ENCODE measurements at places on chromosomes 6 and 20. TPM values are rescaled to one million over a fixed set of nuclear protein-coding genes. Genes with fewer than 3 reads are reported as not detected.

Gene GNMT
- total RNA-seq = 0.30 TPM

DNA sequence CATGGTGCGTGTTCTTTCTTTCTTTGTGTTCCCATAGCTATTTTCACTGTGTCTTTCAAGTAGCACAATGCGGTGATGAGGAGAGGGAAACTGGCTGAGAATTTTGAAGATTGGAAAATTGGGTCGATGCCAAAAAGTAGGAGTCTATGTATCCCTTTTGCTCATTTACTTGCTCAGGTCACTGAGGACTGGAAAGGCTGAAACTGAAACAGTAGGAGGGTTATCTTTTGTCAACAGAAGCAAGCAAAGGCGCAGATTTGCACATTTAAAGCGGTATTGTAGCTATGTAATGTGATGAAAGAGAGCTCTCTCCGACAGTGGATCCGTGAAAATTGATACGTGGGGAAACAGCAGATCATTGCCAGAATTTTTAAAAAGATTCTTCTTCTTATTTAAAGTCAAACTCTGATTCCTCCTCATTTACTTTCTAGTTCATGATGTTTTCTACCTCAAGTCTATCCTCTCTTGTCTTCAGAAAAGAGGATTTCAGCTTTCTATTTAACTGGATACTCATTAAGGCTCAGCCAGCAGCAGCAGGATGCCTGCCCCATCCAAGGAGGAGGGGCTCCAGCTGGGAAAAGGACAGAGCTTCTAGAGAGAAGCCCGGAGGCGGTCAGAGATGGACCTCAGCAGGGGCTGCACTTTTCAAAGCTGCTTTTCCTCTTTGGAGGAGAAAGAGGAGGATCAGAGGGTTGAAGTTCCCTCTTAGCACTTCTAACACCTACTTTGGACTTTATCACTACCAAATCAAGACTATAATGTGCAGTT is 15.9 kb upstream of the FYN start:
- no peak for DNase-seq

Gene DAAM2
- total RNA-seq = not detected

Gene SLA2
- not detected for total RNA-seq

Gene NEDD9
- 4.4 TPM for total RNA-seq

DNA sequence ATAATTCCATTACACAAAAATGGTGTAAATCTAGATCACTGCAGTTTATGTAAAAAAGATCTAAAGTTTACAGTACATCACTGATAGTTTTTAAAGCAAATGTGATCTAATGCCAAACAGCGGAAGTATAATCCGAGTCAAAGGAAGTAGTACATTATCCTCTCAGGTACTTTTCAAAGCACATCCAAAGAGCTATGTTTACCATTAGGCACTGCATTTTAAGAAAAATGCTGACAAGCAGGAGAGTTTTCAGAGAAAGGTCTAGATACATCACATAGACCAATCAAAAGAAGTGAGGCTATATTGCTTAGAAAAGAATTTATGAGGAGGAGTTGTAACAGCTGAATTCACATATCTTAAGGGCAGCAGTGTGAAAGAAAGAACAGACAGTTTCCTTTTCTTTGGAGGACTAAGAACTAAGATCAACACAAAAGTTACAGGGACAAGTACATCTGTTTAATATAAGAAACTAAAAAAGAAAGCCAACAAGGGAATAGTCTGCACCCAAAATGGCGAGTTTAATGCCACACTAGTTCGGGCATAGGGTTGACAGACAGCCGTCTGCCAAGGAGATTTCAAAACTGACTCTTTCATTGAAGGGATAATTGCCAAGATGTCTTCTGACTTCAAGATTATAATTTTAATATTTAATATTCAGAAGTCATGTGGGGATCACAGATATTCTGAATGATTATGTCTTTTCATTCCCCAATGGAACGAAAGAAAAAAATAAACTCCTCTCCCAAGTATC is 1.4 kb downstream of the ZNF184 start:
- peak; percentile 27 for DNase-seq

DNA sequence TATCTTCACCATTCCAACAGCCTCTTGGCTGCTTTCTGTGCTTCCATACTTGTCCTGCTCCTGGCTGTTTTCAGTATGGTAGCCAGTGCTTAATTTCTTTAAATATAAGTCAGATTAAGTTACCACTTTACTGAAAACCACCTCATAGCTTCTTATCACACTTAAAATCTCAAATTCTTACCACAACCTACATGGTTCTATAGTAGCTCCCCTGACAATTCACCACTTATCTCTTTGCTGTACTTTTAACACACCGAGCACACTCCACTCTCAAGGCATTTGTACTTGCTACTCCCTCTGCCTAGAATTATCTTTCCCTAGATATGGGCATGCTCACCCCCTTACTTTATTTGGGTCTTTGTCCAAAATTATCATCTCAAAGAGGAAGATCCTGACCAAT is 369.0 kb downstream of the TENT5A start:
- DNase-seq = no peak

- peak; percentile 30 for DNase-seq
Observed at GRCh38 chr6:151357758-151358436, 33.5 kb downstream of the ZBTB2 start.

Gene OXT
- total RNA-seq = not detected

- no peak for DNase-seq
Observed at GRCh38 chr6:27501187-27501586, 28.3 kb upstream of the ZNF184 start.

DNA sequence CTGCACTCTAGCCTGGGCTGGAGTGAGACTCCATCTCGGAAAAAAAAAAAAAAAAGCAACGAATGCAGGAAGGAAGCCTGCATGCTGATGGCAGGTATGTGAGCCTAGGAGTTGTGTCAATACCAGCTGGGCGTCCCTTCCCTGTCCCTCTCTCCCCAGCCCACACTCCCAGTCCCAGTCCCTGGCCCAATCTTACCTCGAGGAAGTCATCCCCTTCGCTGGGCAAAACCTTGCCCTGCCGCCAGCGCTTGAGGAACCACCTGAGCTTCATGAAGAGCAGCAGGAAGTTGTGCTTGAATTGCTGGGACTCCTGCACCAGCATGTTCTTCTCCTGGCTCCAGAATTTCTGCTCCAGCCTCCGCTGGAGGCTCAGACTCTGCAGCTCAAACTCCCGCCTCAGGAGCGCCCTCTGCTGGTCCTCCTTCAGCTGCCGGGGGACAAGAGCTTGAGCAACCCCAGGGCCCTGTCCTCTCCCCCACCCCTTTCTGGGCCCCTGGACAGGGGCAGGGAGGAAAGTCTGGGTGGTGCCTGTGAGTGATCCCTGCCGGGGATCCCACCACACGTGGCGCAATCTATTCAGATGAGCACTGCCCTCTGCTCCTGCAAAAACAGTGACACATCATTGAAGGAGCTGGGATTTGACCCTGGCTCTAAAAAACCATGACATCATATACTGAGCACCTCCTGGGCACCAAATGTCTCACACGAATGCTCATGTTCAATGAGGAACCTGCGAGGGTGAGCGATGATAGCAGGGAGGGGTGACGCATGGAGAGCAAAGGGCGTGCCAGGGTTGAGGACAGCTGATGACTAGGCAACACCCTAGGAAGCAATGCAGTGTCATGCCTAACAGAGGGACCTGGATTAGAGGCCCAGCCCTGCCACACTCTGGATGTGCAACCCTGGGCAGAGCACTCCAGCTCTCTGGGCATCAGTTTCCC is 35.0 kb upstream of the DSN1 start:
- peak; percentile 77 for DNase-seq

GRCh38 chr6:41682056-41682477 is 43.8 kb downstream of the MDFI start:
- DNase-seq = peak; percentile 86

DNA sequence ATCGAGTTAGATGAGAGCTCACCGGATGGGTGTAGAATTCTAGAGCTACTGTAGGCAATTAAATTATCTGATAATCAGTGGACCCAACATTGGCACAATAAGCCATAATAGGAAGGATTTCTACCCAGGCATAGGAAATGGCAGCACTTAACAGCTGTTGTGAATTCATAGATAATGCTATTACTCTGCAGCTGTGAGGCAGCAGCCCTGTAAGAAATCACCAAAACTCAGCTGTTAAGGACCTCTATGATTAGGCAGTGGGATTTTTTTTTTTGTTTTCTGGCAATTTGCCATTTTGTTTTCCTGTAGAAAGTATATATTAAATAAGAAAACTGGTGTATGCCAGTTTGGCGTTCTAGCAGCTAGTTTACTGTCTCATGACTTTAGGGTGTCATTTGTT is 609.1 kb upstream of the SLC35B3 start:
- DNase-seq = no peak

- peak; percentile 94 for DNase-seq
Observed at GRCh38 chr20:23622839-23623343, 14.9 kb downstream of the CST3 start.

- DNase-seq = no peak
Observed at GRCh38 chr6:46293641-46294316, 123.0 kb upstream of the ENPP5 start.

- DNase-seq = no peak
Observed at GRCh38 chr6:97771372-97771771, 488.4 kb upstream of the MMS22L start.

DNA sequence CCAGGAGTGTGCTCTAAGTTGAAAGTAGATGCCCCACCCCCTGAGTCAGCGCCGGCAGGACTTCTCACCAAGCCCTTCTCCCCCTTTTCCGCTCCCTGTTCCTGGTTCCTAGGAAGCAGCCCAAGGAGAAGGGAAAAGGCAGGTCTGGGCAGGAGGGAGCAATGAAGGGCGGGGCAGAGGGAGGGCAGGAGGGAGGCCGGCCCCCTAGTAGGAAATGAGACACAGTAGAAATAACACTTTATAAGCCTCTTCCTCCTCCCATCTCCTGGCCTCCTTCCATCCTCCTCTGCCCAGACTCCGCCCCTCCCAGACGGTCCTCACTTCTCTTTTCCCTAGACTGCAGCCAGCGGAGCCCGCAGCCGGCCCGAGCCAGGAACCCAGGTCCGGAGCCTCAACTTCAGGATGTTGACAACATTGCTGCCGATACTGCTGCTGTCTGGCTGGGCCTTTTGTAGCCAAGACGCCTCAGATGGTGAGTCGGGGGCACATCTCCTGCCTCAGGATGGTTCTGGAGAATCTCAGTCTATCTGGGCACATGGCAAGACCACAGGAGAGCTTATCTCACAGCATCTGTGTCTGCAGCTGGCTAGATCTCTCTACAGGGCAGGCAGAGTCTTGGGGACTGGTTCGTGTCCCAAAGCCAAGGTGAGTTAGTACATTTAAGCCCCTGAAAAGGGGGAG is at the start of gene PROCR:
Gene PROCR, plus strand, starts transcription at position 320 of the 681 bp plus-strand sequence. Its CDS starts 83 bp downstream, at position 403.
- peak; percentile 99 for DNase-seq

DNA sequence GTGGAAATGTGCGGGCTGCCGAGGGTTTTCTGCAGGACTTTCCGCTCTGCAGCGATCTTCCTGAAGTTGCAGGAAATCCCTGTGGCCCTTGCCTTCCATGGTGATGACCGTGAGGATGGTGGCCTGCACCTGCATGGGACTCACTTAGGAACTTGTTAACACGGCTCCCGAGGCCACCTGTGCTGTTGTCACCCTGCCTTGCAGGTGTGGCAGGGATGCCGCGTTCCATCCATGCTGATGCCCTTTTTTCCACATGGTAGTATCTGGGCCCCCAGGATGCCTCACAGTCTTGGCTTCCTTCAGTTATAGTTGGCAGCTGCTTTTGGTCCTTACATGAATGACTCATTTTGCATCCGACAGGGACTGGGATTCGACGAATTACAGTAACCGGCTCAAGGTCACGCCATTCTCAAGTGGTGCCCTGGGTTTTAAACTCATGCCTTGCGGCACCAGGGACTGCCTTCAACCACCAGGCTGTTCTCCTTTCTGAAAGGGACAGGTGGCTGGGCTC is 37.2 kb downstream of the SYNJ2 start:
- peak; percentile 49 for DNase-seq

Gene GATA5
- not detected for total RNA-seq

DNA sequence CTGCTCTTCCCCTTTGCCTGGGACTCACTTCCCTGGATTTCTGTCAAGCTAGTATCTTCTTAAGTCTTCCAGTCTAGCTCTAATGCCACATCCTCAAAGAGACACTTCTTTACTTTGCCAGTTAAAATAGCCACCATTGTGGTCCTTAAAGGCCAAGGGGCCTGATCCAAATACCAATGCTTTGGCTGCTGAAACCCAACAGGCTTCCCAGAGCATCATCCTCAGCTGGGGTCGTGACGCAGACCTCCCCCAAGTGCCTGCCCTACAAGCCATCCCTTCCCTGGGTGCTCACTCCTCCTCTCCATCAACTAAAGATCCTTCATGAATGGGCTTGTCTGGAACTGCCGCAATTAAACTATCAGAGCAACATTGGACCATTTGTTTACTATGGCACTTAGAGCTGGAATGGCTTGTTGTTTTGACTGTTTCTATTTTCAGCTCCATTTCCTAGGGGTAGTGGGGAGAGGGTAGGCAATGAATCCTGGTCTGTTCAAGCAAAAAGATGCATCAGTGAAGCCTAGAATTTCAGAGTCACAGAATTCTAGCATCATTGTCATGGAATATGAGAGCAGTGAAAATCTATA is 79.6 kb upstream of the SIRPA start:
- no peak for DNase-seq

GRCh38 chr20:18019068-18019467 is 38.6 kb downstream of the OVOL2 start:
- peak; percentile 34 for DNase-seq

Gene NR2E1
- not detected for total RNA-seq

Gene RIPOR3
- not detected for total RNA-seq

DNA sequence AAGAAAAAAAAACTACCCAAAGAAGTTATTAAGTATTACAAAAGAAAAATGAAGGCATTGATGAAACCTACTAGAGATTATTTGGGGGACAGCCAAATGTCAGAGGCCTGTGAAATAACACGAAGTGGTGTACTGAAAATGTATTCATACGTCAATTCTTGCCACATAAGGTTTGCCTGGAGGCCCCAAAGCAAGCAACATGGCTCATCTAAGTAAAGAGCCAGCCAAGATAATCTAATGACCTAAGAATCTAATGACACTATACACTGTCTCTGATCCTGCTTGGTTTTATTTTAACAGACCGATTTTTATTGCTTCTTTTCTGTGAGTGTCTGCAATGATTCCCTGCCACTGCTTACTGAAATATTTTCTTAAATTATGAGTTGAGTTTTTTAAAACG is 34.7 kb downstream of the FILIP1 start:
- DNase-seq = peak; percentile 92

DNA sequence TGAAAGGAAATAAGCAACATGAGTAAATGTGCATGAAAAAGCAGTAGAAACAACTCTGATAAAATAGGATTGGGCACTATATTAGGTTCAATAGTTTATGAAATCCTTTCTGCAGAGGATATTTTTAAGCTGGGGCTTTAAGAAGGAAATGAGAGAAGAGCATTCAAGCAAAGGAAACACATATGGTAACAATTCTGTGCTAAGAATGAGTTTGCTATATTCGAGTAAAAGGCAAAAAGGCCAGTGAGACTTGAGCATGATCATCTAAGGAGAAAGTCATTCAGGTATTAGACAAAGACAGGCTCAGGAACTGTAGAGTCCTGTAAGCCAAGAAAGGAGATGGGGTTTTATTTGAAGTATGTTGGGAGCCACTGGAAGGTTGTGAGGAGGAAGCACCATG is 387.1 kb upstream of the FLRT3 start:
- no peak for DNase-seq

- DNase-seq = peak; percentile 52
Observed at GRCh38 chr6:7992002-7992815, 72.0 kb downstream of the BLOC1S5 start.

Gene MAPK13
- 6.8 TPM for total RNA-seq
